Left cardiac atrium (tissue), 4 donors: ENCODE measurements at places on chromosomes 1 and 21. TPM values are rescaled to one million over a fixed set of nuclear protein-coding genes. Genes with fewer than 3 reads are reported as not detected.
A peak's percentile ranks its signal among the peaks of the same experiment; 100 is the strongest.

Gene ITLN1
- 143 TPM for total RNA-seq

Gene ICOSLG
- total RNA-seq, result 6.1 TPM

Gene RNU1-1
- total RNA-seq, result 15,401 TPM

Gene ANKRD35
- total RNA-seq, result 1.5 TPM

DNA sequence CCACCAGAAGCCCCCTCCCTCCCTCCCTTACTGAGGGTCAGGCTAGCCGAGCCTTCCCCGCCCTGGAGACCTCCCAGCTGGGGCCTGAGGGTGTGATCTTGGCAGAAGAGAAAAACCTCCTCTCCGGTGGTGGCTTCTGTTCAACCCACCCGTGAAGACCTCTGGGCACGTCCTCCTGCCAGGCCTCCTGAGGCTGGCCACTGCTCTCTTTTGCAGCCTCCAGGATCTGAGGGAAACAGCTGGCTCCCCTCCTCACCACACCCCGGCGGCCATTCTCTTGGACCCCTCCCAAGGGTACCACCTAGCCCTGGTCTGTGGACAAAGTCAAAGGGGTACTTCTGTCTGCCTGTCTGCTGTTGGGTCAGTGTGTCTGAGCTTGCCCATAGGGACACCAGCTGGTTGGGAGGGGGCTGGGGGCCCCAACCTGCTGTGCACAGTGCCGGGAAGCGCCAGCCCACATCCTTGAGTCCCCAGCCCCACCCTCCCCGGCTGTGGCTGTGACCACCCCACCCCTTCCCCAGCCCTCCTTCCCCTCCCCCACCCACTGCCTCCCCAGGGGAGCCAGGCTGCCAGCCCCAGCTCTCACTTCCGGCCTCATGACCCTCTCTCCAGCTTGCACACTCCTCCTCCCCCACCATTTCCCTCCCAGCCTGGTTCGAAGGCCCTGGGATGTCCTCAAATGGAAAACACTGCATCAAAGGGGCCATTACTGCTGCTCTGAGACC, 48.1 kb downstream of the AHDC1 start:
- DNase-seq, result peak; percentile 72

DNA sequence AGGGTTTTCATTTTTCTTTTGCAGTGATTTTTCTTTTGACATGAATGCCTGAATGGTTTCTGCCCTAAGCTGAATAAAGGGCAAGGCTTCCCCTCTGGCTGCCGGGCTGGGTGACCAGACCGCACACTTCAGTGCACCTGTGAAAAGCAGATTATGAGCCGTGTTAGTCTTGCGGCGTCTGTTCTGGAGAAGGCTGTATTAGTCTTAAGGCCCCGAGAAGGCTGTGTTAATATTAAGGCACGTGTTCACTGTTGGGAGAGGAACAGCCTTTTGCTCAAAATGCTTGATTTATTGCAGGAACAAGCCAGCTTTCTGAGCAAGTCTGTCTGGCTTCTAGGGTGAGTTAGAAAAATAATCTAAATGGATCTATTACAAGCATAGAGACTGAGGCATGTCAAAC, 54.7 kb upstream of the DNAH14 start:
- DNase-seq, result no peak

DNA sequence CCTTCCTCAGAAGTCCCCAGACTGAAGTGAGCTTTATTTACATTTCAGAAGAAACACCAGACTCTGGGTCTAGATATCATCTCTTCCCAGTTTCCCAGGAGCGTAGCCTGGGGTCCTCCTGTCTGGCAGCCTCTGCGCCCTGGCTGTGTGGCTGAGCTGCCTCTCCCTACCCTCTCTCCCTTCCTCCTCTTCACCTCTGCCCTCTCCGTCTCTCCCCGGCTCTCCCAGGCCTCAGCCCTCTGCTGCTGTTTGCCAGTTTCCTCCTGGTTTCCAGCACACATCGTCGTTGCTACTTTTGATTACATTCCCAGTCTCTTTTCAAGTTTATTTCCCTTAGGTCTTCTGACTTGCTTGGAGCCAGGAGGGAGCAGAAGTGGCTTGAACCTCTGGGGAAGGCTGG, 91.1 kb upstream of the DISP3 start:
- DNase-seq, result no peak

DNA sequence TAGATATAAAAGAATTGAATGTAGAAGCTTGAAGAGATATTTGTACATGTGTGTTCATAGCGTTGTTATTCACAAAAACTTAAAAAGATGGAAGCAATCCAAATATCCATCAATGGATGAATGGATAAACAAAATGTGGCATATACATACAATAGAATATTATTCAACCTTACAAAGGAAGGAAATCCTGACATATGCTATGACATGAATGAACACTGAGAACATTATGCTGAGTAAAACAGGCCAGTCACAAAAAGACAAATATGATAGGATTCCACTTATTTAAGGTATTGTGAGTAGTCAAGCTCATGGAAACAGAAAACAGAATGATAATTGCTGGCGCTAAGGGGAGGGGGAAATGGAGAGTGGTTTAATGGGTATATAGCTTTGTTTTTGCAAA, 47.0 kb upstream of the DYRK1A start:
- no peak for DNase-seq

GRCh38 chr1:197843401-197843800, 59.0 kb upstream of the C1orf53 start:
- DNase-seq, result no peak
